ENCODE measurements at places on chromosomes 12 and 14.
A peak's percentile ranks its signal among the peaks of the same experiment; 100 is the strongest.

- ATAC-seq: no peak
Measured at GRCh38 chr12:131528667-131529066, 182.2 kb upstream of the SFSWAP start.

- ATAC-seq: no peak
Measured at GRCh38 chr12:58378028-58378427, 436.7 kb downstream of the ATP23 start.

- ATAC-seq: no peak
Measured at GRCh38 chr12:68913682-68914081, 19.3 kb downstream of the CPM start.

GRCh38 chr12:112182499-112182898 lies 57.1 kb downstream of the TRAFD1 start:
- ATAC-seq: peak; percentile 78

- peak; percentile 12 for ATAC-seq
Measured at GRCh38 chr12:47819138-47819895, 386 bp downstream of the HDAC7 start.

- no peak for ATAC-seq
Measured at GRCh38 chr12:63325757-63326156, 174.8 kb upstream of the AVPR1A start.

DNA sequence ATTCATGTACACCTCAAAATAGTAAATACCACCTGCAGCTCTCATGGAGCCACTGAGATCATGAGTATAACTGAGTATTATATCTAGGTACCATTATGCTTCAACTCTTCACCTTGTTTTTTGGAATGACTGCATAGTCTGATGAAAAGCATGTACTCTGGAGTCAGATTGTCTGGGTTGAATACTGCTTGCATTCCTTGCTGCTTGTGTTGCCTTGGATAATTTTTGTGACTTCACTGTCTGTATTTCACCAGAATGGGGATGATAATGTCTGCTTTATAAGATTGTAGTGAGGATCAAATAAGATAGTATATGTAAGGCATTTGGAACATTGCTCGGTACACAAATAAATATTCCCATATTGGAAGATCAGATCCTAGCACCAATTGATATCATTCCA lies 54.2 kb downstream of the SUSD6 start:
- ATAC-seq: peak; percentile 22

DNA sequence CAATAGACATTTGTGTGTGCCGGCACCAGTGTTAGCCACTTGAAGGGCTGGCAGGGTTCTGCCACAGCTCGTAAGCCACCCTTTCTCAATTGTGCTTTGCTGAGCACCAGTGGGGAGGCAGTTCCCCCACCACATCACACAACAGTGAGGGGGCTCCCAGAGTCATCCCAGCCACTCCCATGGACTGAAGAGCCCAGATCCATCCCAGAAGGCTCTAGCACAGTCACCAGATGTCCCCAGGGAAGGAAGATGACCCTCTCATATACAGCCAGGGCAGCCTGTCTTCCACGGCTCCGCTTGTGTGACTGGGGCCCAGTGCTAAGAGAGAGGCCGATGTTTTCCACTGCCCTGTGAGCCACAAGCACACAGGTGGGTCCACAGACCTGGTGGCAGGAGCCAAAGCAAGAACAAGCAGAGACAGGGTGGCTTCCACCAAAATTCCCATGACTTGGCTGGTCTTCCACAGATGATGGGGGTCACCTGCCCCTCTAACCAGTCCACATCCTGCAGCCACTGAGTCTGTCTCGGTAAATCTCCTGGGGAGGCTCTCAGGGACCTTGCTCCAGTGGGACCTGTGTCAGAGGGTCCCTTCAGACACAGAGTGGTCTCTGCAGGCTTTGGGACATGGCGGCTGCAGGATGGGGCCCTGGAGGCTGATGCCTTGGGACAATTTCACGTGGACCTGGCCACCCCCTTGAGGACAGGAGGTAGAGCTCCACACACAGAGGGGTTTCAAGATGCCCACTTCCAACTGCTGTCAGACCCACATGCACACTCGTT lies 71.9 kb upstream of the DDX11 start:
- no peak for ATAC-seq

DNA sequence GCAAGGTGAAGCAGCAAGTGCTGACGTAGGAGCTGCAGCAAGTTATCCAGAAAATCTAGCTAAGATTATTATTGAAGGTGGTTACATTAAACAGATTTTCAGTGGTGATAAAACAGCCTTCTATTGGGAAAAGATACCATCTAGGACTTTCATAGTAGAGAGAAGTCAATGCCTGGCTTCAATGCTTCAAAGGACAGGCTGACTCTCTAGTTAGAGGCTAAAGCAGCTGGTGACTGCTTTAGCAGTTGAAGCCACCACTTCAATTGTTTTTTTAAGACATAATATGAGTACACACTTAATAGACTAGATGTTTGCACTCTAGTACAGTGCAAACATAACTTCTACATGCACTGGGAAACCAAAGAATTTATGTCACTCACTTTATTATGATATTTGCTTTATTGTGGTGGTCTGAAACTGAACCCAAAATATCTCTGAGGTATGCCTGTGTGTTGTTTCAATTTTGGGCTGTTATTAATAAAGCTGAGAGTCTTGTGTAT lies 1026.9 kb upstream of the FOXG1 start:
- no peak for ATAC-seq

DNA sequence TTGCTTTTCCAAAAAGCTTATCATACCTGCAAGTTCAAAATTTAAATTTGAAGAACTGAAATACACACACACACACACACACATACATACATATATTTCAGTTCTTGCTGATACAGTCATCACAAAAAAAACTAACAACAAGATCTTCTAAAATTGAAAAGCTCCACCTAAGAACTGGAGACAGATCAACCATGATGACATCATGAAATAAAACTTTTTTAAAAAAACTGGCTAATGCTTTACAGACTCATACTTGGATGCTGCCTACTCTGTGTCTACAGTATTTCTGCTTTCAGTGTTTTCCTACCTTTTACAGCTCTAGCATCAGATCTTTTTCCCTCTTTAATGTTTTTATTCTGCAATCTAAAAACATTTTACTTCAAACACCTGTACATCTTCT lies 261.4 kb downstream of the DIO2 start:
- no peak for ATAC-seq

DNA sequence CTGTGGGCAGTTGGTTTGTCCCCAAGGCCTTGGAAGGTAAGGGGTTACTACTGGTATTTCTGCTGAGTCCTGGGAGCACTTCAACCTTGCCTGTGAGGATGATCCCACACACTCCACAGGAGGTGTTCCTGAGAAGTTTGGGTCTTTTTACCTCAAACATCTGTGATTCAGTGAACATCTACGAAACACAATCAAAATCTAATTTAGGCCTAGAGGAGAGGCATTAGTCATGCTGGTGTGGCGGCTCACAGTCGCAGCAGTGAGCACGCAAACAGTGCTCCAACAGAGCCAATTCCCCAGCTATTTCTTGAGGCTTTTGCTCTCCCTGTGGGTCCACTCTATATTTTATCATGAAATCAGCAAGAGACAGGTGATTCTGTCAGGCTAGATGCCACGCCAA lies 107.6 kb downstream of the APAF1 start:
- ATAC-seq: no peak

GRCh38 chr12:71947645-71948105 lies 9.0 kb downstream of the TPH2 start:
- ATAC-seq: peak; percentile 36

Measured in gastroesophageal sphincter (tissue), 4 donors.